ENCODE measurements at places on chromosomes 2 and 18.

- DNase-seq: no peak
These were observed 66.0 kb upstream of the HDAC4 start for GRCh38 chr2:239466755-239467271.

DNA sequence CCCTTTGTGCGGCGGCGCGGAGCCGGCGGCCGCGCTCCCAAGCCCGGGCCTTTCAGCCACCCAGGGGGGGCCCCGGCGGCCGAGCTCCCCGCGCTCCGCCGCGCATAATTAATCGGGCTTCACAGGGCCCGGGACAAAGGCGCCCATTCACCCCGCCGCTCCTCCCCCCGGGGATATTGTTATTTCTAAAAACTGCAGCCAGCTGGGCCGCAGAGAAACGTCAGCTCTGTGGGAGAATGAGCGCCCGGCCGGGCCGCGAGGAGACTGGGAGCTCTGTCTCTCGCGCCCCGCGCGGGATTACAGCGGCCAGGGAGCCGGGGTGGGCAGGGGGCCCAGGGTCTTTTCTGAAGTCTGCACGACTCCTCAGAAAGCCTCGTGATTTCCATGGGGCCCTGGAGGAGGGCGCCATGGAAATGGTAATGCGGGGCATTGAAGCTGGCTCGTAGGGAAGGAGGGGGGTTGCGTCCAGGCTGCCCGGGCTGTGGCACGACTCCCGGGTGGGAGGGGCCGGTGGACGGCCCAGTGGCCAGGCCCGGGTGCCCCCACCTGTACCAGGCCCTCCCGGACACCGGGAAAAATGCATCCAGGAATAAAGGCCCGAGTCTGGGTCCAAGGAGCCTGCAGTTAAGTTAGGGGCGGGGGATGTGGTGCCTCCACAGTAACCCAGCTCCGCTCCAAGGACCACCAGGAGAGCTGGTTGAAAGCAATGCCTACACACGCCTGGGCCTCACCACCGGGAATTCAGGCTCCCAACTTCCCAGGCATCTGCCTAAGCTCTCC lies 125.3 kb downstream of the ZFP36L2 start:
- DNase-seq: no peak

DNA sequence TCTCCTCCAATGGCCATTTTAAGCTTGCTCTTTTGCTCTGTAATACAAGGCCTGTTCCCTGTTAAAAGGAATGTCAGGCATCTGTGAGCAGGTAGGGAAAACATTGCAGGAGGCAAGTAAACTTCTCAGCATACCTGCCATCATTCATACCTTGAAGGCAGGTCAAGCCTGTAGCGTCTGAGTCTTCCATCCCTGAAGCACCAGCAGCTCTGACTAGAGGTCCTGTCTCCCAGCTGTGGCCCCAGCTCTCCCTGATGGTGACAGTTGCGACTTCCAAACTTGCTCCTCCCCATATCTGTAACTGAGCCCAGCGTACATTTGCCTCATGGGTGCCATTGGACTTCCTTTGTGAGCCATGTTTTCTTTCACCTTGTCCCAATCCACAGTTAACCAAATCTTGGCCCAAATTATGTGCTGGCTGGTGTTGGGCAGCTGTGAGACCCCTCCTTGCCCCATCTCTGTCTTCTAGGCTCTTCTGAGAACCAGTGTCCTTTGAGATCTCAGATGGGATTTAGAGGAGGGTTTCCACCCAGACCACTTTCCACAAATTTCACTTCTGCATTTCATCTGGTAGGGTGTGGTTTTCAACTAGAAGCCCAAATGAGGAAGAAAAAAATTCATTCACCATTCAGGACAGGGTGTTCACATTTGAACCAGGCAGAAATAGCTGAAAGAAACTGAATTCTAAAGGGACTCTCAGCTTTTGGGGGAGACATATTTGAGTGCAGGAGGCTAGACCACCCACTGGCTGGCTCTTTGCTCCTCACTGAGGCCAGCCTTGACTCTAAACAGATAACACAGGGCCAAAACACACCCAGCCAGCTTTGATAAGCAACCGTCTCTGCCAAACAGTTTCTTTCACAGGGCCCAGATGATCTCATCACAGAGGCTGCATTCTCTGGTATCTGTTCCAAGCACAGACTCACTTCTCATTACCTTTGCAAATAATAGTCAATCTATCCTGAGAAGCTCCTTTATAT lies 66.4 kb upstream of the MSH2 start:
- no peak for DNase-seq

- no peak for DNase-seq
These were observed 68.1 kb downstream of the OLA1 start for GRCh38 chr2:174180165-174180724.

- DNase-seq: no peak
These were observed 51.7 kb downstream of the RBKS start for GRCh38 chr2:27838502-27838901.

DNA sequence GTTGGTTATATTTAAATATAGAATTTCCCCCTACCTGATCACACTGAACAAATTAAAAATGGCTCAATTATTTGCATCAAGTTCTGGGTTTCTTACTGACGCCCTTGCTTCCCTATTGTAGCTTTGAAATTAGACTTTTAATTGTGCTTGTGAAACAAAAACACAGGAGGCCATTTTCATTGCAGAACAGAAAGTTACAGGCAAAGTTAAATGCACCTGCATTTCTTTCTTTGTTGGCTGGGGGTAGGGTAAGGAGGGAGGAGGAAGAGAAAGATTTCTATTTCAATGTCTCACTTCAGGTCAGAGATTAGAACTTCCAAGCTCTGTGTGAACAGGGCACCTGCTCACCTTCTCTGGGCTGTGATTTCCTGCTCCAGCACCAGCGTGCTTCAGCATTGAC lies 199.6 kb downstream of the BCL11A start:
- DNase-seq: no peak

- DNase-seq: no peak
These were observed 325.8 kb upstream of the SPHKAP start for GRCh38 chr2:228507231-228507824.

DNA sequence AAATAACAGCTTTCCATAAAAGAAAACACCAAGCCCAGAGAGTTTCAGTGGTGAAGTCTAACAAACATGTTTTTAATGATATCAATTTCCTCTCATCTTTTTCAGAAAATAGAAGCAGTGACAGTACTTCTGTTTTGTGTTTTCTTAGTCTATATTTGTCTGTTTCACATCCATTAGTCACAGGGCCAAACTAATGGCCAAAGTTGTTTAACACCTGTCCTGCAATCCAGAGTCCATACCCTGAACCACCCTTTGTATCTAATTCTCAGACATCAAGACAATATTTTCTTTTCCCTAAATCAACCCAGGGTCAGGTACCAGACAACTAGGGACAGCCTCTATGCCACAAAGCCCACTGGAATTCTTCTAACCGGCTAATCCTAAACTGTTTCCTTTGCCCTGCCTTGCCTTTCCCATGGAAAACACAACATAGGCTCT lies 25.9 kb downstream of the TMSB10 start:
- no peak for DNase-seq

DNA sequence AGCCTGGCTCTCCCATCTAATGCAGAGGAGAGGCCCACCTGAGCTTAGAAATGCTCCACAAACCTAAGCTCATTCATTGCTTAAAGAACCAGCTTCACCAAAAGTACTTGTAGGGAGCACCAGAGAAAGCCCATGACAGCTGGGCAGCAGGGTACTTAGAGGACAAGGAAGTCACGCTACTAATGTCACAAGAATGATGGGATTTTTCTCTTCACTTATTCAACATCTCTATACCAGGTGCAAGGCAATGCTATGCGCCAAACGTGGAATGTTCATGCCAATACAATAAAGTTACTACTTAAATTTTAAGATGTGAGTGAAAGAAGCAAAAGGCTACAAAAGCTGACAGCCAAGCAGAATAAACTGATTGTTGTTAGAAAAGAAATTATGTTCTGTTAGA lies 36.0 kb downstream of the LONRF2 start:
- DNase-seq: no peak

DNA sequence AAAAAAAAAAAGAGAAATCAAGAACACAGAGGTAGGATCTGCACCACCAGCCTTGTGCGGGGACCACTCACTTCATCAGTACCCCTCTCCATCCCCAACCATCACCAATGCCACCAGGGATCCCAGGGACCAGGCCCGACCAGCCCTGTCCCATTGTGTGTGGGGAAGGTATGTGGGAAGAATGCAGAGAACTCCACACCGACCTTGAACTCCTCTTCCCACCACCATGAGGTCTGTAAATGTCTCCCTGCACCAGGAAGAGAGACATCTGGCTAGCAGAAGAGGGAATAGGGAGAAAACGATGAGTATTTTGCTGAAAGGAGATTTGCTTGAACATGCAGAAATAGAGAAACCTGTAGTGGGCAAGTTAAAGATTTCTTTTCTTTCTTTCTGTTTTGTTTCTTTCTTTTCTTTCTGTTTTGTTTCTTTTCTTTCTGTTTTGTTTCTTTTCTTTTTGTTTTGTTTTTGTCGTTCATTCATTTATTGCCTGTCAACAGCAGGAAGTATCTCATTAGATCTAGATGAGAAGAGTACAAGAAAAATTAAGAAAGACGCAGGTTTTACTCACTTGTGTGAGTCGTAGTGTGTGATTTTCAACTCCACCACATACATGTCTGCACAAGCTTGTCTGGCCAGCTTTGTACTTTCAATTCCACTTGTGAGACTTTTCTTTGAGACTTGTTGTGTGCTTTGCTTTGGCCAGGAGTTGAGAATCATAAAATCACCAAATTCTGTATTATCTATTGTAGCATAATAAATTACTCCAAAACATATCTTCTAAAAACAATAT lies 179.8 kb upstream of the HAAO start:
- DNase-seq: no peak

Measured in CD4-positive, alpha-beta T cell treated with Interleukin-6 at 100 ng/mL for 8 hours (primary cell).